Stimulated activated CD8-positive, alpha-beta memory T cell treated with anti-CD3 and anti-CD28 coated beads, Interleukin-7, amount 100 ng/mL, for 24 hours (primary cell): ENCODE measurements at places on chromosomes 16 and 17.

- DNase-seq: no peak
These were observed 137.2 kb downstream of the UTP18 start for GRCh38 chr17:51397361-51398127.

- DNase-seq: no peak
These were observed 250.0 kb downstream of the ABCC12 start for GRCh38 chr16:47905771-47906170.

DNA sequence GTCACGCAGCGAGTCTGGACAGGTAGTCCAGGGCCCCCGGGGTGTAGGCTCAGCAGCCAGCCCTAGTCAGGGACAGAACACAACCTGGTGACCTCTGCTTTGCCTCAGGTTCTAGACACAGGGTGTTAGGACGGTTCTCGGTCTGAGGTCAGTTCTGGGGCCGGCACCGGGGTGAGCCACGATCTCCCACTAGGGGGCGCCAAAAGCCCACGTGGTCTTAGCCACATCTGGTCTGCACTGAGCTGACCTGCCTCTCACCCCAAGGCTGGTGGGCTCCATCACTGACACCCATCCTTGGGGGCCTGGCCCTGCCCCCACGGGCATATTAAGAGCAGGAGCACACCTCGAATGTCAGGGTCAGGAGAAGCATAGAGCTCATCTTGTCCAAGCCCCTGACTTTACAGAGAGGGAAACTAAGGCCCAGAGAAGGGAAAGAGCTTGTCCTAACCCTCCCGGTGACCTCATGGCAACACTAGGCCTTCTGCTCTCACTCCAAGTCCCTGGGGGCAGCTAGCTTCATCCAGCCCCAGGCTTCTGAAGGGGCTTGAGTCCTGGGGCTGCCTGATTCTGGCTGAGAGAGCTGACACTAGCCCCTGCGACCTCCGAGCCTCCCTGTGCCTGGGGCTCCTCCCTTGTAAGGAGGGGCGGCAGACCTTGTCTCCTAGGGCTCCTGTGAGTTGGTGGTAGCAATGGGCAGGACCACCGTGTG lies 9.0 kb downstream of the SLC5A10 start:
- DNase-seq: peak; percentile 69

- no peak for DNase-seq
These were observed 93.4 kb upstream of the CDH5 start for GRCh38 chr16:66273053-66273452.

GRCh38 chr17:17361543-17361866 lies 58.3 kb downstream of the NT5M start:
- DNase-seq: no peak

- peak; percentile 55 for DNase-seq
These were observed 519 bp downstream of the DDX5 start for GRCh38 chr17:64505340-64506200.

DNA sequence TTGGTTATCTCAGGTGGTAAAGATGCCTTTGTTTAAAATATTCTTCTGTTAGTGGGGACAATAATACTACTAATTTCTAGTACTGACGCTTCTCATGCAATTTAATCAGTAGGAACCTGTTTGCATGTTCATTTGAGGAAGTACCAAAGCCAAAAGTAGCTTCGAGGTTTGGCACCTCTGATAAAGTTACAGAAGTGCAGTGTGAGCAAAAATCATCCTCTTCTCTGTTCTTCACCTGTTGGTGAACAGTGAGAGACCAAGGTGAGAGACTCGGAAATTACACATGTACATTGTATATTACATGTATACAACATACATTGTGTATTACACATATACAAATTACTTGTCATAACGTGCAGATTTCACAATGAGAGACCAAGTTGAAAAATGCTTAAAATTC lies 404.6 kb downstream of the MAF start:
- DNase-seq: no peak

GRCh38 chr17:17774009-17774881 lies 62.5 kb downstream of the SREBF1 start:
- no peak for DNase-seq

- no peak for DNase-seq
These were observed 15.8 kb downstream of the COPRS start for GRCh38 chr17:31843070-31843745.

GRCh38 chr17:29495011-29495410 lies 71.8 kb downstream of the ABHD15 start:
- DNase-seq: no peak

GRCh38 chr17:57456622-57457021 lies 200.3 kb downstream of the MSI2 start:
- no peak for DNase-seq

- no peak for DNase-seq
These were observed 415.0 kb upstream of the MAF start for GRCh38 chr16:80015566-80015965.

DNA sequence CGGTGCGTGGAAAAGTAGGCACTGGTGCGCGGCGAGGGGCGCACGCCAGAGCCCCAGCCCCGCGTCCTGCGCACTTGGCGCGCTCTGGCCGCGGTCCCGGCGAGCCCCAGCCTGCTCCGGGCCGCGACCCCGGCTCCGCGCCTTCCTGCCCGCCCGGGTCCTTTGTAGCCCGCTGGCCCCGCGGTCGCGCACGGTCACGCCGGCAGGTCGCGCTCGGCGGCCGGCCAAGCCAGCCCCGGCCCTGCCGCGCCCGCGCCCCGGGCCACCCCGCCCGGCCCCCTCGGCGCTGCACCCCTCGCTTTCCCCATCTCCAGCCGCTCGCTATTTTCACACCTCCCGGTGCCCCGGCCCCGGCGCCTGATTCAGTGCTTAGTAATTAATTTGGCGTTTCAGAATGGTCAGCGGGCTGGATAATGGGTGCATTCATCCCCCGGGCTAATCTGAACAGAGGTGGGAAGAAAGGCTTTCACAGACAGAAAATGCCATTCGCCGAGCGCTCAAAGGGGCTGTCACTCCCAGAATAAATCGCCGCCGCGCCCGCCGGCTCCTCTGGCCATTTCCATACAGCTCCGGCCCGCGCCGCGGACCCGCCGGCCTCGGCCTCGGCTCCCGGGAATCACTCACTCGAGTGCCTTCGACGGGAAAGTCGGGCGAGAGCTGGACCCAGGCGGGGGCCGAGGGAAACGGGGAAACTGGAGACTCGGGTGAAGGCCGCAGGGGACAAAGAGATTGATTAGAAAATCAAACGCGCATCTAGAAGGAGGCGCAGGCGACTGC lies 17.8 kb upstream of the NTN1 start:
- DNase-seq: no peak

- no peak for DNase-seq
These were observed 3.1 kb downstream of the CDC6 start for GRCh38 chr17:40290629-40291280.

DNA sequence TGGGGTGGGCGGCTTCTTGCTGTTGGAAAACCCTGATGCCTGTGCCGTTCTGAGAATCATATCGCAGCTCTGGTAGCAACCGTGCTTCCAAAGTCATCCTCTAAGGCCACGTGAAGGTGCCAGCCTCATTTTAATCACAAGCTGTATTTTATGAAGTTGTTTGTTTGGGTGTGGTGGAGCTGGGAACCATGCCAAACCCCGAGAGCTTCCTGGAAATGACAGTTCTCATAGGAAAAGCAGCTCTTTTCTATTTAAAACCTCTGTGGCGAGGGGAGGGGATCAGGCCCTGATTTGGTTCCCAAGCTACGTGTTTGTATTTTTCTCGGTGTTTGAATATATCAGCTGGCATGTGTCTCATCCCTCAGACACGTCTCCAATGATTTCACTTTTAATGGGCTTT lies 21.7 kb downstream of the KNOP1 start:
- peak; percentile 11 for DNase-seq

DNA sequence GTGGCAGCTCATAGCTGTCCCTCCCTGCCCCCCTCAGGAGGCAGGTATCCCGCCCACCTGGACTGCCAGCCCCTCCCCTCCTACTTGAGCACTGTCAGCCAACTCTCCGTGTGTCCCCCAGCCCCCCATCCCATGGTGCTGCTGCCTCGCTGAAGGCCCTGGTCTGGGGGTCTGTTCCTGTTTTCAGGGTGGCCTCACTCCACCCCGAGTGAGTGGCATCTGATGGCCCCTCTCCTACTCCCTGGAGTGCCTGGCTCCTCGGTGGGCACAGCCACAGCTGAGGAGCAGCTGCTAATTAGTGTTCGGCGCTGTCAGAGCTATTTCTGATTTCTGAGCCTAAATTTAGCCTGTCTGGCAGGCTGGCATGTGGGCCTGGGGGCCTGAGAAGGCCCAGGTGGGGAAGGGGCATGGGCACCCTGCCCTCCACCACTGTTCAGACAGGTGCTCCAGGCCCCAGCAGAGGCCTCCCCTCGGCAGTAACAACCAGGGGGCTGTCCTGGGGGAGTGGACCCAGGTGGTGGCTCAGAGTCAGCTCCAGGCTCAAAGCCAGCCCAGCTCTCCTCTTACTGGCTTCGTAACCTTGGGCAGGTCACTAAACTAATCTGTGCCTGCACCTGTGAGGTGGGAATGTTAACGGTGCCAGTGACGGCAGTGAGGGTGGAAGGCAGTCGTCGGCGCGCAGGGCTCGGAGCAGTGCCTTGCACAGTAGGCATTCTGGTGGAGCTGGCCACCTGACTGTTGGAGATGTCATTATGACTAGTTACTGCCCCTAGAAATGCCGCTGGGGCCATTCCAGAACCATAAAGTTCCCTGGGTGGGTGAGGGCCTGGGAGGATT lies 6.5 kb downstream of the FMNL1 start:
- DNase-seq: no peak

- DNase-seq: no peak
These were observed 8.4 kb downstream of the LRRC3C start for GRCh38 chr17:39935909-39936308.

DNA sequence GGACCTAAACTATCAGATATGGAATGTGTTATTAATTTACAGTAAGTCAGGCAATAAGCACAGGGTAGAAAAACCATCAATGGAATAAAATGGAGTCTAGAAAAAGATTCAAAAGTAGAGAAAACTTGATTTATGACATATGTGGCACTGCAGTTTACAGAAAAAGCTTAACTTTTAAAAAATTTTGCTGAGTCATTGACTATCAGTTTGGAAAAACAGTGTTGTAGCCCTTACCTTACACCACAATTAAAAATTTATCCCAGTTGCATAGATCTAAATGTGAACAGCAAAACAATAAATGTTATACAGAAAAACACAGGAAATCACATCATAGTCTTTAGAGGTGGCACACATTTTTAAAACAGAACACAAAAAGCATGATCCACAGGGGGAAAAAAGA lies 108.5 kb downstream of the USP22 start:
- no peak for DNase-seq

DNA sequence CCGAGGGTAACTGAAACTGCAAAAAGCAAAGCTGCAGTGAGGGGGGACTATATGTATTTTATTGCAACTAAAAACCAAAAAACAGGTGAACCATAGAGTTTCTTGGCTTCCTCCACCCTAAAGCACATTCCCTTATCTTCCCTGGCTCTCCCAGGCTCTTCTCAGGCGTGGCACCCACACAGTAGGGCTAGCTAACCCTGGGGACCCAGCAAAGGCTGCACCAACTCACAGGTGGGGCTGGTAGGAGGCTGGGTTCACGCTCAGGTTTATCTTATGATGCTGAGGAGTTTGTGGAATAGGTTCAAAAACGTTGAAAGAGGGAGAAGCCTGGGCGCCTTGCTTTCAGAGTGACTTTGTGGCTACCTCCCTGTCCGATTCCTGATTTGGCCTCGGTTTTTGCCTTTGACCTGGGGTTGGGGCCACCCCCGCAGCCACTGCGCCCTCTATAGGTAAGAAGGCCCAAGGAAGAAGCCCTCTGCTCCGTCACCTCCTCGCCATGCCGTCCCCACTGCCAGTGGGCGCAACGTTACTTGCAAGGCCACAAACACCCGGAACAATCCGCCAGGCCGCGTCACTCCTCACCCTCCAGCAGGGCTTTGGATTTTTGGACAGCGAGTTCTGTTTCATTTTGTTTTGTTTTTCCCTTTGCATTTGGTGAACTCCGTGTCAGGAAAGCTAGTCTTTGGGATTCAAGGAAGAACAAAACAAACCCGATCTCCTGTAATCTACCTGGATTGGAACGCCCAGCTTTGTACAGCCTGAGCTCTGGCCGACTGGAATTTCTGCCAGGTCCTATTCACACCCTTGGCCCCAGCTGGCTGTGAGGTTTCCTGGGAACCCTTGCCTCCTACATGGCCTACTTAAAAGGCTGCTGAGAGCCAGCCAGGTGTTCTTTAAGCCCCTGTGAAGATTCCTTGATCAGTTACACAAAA lies 60.8 kb downstream of the TBC1D16 start:
- no peak for DNase-seq

DNA sequence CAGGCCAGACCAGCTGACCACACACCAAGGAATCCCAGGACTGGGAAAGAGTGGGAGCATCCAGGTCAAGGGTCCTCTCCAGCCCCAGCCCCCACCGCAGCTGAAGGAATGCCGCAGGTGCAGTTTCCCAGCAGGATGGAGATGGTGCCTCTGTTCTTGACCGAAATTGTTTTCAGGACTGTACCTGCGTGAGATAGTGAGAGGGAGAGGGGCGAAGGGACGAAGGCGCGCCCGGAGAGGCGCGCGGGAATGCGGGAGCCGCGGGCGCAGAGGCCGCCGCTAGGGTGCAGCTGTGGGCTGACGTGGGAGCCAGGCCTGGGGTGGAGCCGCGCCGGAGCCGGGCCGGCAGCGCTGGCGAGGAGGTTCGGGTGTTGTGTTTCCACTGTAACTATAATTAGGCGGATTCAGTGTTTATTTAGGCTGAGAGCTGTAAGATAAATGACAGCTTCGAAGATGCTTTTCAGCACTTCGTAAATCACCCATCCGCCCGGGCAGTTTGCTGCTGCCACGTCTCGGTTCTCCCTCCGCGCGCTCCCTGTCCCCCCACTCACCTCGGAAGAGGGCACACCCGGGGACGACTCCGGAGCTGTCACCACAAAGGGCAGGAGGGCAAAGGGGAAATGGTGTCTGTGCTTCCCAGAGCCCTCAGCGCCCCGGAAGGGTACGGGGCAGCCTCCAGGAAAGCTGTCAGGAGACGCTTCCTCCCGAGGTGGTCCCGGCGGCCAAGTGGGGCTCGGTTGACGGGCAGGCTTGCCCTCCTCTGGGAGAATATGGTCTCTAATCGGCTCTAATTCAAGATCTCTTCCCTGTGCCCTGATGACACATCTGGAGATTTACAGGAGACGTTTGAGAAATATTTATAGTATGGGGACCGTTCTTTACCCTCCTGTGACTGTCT lies 38.2 kb downstream of the HOXB1 start:
- DNase-seq: peak; percentile 30

GRCh38 chr17:62105357-62105756 lies 40.3 kb upstream of the MED13 start:
- no peak for DNase-seq

DNA sequence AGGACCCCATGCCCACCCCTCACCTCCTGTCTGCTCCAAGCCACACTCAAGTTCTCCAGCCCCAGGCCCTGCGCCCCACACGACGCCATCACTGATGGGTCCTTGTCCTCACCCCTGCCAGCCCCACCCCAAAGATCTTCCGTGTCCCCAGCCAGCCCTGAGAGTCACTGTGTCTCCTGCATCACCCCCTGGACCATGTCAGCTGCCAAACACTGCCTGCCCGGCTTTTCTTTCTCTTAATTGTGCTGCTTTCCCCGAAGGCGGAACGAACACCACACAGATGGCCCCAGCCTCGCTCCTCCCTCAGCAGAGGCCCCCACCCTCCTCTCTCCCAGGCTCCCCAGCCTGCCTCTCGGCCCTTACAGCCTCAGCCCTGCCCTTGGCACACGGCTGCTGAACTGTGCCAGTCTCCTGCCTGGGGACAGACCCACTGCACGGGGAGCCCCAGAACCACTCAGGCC lies 4.8 kb upstream of the GAA start:
- no peak for DNase-seq

- no peak for DNase-seq
These were observed 805.6 kb upstream of the EEF2KMT start for GRCh38 chr16:5903153-5903552.

- DNase-seq: no peak
These were observed 541.9 kb upstream of the CDH11 start for GRCh38 chr16:65663774-65664173.
